Thyroid gland (tissue), 4 donors: ENCODE measurements at places on chromosomes 7 and 10.

- DNase-seq: no peak
Measured at GRCh38 chr10:33412653-33413361, 78.3 kb upstream of the NRP1 start.

GRCh38 chr7:64654796-64655548 is 11.0 kb upstream of the ZNF107 start:
- no peak for DNase-seq

DNA sequence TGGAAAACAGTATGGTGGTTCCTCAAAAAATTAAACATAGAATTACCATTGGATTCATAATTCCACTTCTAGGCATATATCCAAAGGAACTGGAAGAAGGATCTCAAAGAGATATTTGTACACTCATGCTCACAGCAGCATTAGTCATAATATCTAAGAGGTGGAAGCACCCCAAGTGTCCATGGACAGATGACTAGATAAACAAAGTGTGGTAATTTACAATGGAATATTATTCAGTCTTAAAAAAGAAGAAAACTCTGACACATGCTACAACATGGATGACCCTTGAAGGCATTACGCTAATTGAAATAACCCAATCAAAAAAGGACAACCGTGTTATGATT is 594.2 kb downstream of the KCNMA1 start:
- DNase-seq: no peak

DNA sequence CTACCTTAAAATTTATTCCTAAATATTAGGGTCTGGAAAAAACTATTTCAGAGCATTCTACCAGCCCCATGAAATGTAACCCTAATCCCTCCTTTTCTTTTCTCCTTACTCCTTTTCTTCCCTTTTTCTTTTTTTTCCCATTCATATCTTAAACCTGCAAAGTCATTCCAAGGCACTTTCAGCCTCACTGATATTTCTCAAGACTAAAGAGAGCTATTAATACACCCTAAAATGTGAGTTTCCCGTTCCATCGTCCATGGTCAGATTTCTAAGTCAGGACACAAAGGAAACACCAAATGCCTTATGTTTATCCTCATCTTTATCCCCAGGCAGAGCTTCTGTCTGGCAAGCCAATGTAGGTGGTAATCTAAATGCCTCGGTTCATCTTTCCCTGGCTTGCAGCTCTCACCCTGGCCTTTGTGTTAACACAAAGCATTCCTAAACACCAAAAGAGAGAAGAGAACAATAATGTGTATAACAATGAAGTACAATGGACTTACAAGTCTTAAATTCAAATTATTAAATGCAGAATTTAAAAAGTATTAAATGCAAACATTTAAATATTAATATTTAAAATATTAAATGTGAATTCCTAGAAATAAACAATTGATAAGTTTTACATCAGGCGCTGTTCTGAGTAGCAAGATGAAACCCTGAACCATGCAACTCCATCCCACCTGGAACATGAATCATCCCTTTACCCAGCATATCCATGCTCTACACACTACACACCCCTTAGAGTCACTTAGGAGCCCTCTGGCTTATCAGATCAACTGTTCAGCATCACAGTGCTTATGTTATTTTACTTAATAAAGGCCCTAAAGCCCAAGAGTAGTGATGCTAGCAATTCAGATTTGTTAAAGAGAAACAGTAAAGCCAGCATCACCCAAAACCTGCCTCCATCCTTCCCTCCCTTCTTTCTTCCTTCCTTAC is 26.8 kb downstream of the MICU1 start:
- no peak for DNase-seq

DNA sequence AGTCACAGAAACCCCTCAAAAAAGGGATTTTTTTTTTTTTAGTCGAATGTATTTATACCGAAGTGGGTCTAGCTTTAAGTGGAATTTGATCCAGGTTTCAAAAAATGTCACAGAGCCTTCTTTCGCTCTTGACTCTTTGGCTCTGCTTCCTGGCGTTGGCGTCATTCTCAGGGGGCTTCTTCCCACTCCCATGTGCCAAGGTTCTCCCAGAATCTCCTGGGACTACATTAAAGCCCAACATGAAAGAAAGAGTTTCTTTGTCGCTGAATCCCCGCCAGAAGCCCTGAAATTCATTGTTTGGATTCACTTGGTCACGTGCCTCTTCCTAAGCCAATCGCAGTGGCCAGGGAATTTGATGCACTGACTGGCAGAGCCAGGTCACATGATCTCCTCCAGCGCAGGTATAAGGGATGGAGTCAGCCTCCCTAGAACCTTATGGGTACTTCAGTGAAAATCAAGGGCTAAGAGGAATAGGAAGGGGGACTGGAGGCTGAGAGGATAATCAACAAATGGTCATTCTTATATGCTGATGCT is 101.2 kb downstream of the RPS24 start:
- no peak for DNase-seq
